ENCODE measurements at places on chromosomes 7 and 10. TPM values are rescaled to one million over a fixed set of nuclear protein-coding genes. Genes with fewer than 3 reads are reported as not detected.

GRCh38 chr7:55521512-55521911 is 50.8 kb downstream of the VOPP1 start:
- H3K4me1 ChIP-seq, result peaks cover 34% of the 10 kb centered on the region
- no peak overlapping the region for H3K4me3 ChIP-seq
- peaks cover 17% of the 10 kb centered on the region for H3K36me3 ChIP-seq
- DNase-seq, result no peak
- H3K27me3 ChIP-seq, result no peaks in the 10 kb centered on the region
- H3K27ac ChIP-seq, result no peak overlapping the region

GRCh38 chr10:113819989-113820388 is 33.9 kb downstream of the DCLRE1A start:
- H3K4me3 ChIP-seq, result no peak overlapping the region
- H3K4me1 ChIP-seq, result no peaks in the 10 kb centered on the region
- DNase-seq, result no peak
- H3K27me3 ChIP-seq, result peaks cover 7% of the 10 kb centered on the region

DNA sequence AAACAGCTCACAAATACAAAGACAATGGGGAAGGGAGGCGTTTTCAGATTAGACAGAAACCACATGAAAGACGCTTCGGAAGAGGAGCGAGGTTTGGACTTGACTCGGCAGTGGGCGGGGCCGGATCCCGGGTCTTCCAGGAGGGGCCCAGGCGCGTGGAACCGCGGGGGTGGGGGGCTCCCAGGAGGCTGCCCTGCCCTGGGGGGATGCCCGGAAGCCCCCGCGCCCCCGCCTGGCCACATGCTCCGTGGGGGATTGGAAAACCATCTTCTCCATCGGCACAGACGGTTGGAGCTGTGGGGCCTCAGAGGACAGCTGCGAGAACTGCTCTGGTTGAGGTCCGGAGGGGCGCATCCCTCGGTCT is 186.0 kb upstream of the SHH start:
- H3K27me3 ChIP-seq, result no peaks in the 10 kb centered on the region
- no peak overlapping the region for H3K27ac ChIP-seq
- H3K4me3 ChIP-seq, result no peak overlapping the region
- peaks cover 23% of the 10 kb centered on the region for H3K36me3 ChIP-seq
- no peaks in the 10 kb centered on the region for H3K4me1 ChIP-seq

- H3K27me3 ChIP-seq, result peaks cover 57% of the 10 kb centered on the region
- peaks cover 6% of the 10 kb centered on the region for H3K4me1 ChIP-seq
- no peak for DNase-seq
- no peak overlapping the region for H3K4me3 ChIP-seq
- no peaks in the 10 kb centered on the region for H3K36me3 ChIP-seq
These were observed 59.6 kb downstream of the NEURL1 start for GRCh38 chr10:103552856-103553742.

DNA sequence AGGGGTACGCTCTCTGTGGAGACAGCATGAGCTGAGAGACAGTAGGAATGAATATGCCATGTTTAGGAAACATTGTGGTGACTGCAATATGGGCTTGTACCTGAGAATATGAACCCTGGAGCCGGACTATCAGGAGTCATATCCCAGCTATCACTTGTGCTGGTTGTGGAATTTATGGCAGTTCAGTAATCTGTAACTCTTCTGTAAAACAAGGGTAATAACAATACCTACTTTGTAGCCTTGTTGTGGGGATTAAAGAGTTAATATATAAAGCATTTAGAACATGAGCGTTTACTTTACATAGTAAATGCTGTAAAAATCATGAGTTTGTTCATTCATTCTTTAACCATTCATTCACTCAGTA is 44.4 kb downstream of the EXOC6 start:
- H3K36me3 ChIP-seq, result peaks cover 2% of the 10 kb centered on the region
- 0 out of 2 replicates have a peak overlapping the region, but pooled peaks have one; percentile 5 for H3K27ac ChIP-seq
- H3K27me3 ChIP-seq, result peaks cover 4% of the 10 kb centered on the region
- peaks cover 14% of the 10 kb centered on the region for H3K4me1 ChIP-seq

DNA sequence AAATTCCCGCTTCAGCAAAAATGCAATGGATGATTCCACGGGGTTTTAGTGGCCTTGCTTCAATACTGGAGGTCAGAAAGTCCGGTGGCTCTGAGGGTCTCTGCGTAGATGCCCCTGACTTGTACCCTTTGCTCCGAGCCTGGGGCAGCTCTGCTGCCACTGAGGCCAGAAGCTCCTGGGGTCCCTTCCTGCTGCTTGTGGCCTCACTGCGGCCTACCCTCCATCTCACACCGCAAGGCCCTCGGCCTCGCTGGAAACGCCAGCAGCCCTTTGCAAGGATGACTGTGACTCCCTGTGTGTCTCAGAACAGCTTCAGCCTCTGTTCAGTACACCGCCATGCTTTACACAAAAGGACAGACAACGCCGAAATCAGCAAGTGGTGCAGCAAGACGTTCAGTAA is 244.8 kb downstream of the ACTR3B start:
- H3K27me3 ChIP-seq, result no peaks in the 10 kb centered on the region
- DNase-seq, result no peak

GRCh38 chr10:69090685-69091084 is 2.8 kb downstream of the SRGN start:
- peaks cover 74% of the 10 kb centered on the region for H3K4me1 ChIP-seq
- DNase-seq, result no peak
- peak overlapping the region; percentile 93 for H3K4me3 ChIP-seq

DNA sequence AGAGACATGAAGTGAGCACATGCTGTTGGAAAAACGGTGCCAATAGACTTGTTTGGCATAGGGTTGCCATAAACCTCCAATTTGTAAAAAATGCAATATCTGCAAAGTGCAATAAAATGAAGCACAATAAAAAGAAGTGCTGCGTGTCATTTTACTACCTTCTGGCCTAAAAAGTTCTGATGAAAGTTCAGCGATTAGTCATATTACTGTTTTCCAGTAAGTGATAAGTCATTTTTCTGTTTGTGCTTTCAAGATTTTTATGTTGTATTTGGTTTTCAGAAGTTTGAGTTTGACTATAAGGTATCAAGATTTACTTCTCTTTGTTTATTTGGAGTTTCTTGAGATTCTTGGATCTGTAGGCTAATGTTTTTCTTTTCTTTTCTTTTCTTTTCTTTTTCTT is 16.8 kb downstream of the AOAH start:
- no peaks in the 10 kb centered on the region for H3K4me1 ChIP-seq
- H3K36me3 ChIP-seq, result no peaks in the 10 kb centered on the region
- no peak overlapping the region for H3K27ac ChIP-seq
- no peak overlapping the region for H3K4me3 ChIP-seq
- no peaks in the 10 kb centered on the region for H3K27me3 ChIP-seq

DNA sequence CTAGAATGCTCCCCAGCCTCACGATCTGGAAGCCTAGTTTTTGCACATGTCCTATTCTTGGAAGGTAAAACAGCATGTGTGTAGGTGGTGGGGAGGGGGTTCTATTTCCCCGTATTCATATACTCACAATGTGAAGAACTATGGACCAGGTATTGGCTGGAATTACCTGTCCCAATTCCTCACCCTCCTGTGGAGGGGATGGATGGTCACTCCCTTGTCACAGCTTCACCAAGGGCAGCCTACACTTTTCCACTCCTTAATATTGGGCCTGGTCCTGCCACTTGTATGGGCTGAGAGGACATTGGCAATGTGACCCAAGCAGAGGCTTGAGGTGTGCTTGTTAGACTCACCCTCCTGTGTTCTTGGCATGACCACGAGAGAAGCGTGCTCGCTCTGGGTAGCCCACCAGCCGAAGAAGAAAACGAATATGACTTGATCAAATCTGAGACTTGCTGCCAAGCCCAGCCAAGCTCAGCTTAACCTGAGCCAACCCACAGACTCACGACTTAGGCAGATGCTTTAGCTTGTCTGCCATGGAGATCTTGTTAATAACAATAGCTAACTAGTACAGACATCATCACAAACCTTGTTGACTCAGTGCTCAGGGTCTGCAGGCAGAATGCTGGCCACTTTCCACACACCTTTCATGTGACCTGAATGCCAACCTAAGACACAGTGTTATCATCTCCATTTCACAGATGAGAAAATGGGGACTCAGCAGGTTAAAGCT is 17.2 kb downstream of the ZNF488 start:
- DNase-seq, result no peak
- H3K27me3 ChIP-seq, result peaks cover 42% of the 10 kb centered on the region
- H3K4me1 ChIP-seq, result no peaks in the 10 kb centered on the region
- no peak overlapping the region for H3K27ac ChIP-seq
- H3K36me3 ChIP-seq, result no peaks in the 10 kb centered on the region

- no peak overlapping the region for H3K4me3 ChIP-seq
- H3K27ac ChIP-seq, result no peak overlapping the region
- no peaks in the 10 kb centered on the region for H3K4me1 ChIP-seq
- H3K36me3 ChIP-seq, result 0 out of 2 replicates have a peak, but pooled peaks cover 4% of the 10 kb centered on the region
- no peak for DNase-seq
These were observed 20.4 kb downstream of the PWWP2B start for GRCh38 chr10:132417257-132417910.

DNA sequence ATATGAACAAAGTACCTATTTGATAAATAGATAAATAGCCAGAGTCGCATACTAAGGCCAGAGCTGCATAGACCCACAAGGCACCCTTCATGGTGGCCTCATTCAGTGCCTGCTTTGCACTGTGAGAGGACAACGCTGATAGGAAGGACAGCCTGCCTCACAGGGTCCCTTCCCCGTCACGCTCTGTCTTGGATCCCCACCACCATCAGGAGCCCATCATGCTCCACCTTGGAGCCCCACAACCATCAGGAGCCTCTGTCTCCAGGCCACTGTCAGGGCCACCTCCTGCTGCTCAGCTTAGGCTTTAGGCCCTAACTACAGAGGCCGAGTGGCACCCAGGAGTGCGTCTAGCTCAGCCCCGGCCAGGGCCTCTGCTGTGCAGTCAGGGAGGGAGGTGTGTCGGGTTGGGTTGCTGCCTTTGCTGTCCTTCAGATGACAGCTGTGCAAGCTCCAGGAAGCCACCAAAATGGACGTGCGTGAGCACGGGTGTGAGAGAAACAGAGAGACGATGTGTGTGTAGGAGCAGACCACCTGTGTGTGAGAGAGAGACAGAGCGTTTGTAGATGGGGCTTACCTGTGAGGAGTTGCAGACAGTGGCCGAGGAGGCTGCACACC is 516.9 kb downstream of the GLRX3 start:
- no peak overlapping the region for H3K4me3 ChIP-seq
- H3K27me3 ChIP-seq, result no peaks in the 10 kb centered on the region

MYL7 gene
- total RNA-seq, result not detected

MMP21 gene
- total RNA-seq, result not detected

RBP3 gene
- total RNA-seq, result not detected

SLC29A4 gene
- total RNA-seq, result 0.84 TPM

GLCCI1 gene
- 12.2 TPM for total RNA-seq

IKZF1 gene
- total RNA-seq, result not detected

CCL24 gene
- total RNA-seq, result not detected

Data from HFFc6 (cell line).